Mucosa of gallbladder (tissue), 1 donor: ENCODE measurements at places on chromosomes 4 and X. TPM values are rescaled to one million over a fixed set of nuclear protein-coding genes. Genes with fewer than 3 reads are reported as not detected.

The NAT8L gene
- 0.40 TPM for total RNA-seq

The ETNPPL gene
- 0.40 TPM for total RNA-seq

The VCX3A gene
- not detected for total RNA-seq

The H2BW2 gene
- 0.17 TPM for total RNA-seq

The TSPAN6 gene
- total RNA-seq = 37.9 TPM

The SLC49A3 gene
- total RNA-seq = 13.9 TPM

The AGTR2 gene
- 0.17 TPM for total RNA-seq

The SOX3 gene
- total RNA-seq = not detected

The ADGRG4 gene
- not detected for total RNA-seq

The WDR45 gene
- total RNA-seq = 65.5 TPM

The NPFFR2 gene
- total RNA-seq = 0.20 TPM

The SMR3B gene
- total RNA-seq = not detected

The MTCP1 gene
- 18.7 TPM for total RNA-seq

The ADH1B gene
- 144 TPM for total RNA-seq

The FGFBP1 gene
- not detected for total RNA-seq

The XAGE1A gene
- not detected for total RNA-seq

The CXCR3 gene
- total RNA-seq = 1.5 TPM

The NEK1 gene
- total RNA-seq = 13.8 TPM

The TMPRSS11F gene
- total RNA-seq = not detected

The PPP1R2C gene
- total RNA-seq = not detected

The BTK gene
- 8.2 TPM for total RNA-seq

The CACNA1F gene
- 0.20 TPM for total RNA-seq

The KLF8 gene
- 5.0 TPM for total RNA-seq

The NLGN3 gene
- 2.5 TPM for total RNA-seq

The PIR gene
- 25.1 TPM for total RNA-seq

The MAGEA3 gene
- not detected for total RNA-seq

The MBTPS2 gene
- total RNA-seq = 11.9 TPM

The RGN gene
- 7.6 TPM for total RNA-seq

The ZMAT1 gene
- 7.8 TPM for total RNA-seq

The PAGE4 gene
- not detected for total RNA-seq

The POF1B gene
- 34.4 TPM for total RNA-seq
